Breast epithelium (tissue), 4 donors: ENCODE measurements at places on chromosomes 12 and 14. TPM values are rescaled to one million over a fixed set of nuclear protein-coding genes. Genes with fewer than 3 reads are reported as not detected.

- no peak for DNase-seq
Measured at GRCh38 chr12:78683626-78684025, 180.9 kb upstream of the SYT1 start.

- no peak for DNase-seq
Measured at GRCh38 chr14:72565917-72566316, 328.0 kb downstream of the DPF3 start.

DNA sequence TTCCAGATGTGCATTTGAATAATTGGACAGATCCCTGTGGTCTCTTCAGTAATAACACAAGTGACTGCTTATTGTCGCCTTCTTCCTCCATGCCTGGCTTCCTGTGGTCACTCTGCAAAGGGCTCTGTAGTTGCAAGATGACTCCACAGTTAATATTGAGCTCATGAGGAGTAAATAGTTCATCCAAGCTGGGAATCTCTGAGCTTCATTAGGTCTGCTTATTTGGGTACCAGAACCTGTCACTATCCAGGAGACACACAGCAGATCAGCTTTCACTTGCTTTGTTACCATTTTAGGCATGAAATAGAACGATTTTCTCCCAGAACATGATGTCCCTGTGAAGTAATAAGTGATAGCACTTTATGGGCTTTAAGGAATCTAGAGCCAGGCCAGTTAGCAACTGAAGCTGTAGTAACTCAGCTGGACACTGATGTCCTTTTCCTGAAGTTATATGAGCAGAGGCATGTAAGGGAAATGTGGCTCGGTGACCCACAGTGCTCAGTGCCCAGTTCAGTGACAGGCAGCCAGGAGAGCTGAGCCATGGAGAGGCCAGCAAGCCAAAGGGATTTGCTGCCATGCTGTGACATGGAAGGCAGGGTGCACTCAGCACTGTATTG, 50.1 kb downstream of the CRADD start:
- DNase-seq: no peak

DNA sequence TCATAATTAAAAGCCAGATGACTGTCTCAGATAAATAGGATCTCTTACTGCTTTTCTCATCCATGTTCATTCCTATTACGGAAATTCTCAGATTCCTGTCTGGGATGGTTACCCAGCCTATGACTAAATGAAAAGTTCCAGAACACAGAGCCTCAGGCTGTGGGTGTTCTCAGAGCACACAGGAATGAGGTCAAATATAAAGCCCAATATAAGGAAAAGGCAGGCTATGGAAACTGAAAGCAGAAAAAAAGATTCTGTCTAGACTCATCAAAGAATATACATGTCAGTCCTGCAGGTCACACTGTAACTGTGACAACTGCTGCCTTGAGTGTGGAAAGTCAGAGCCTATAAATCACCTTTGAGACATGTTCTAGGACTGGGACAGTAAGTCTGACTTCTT, 64.3 kb downstream of the DCAF5 start:
- no peak for DNase-seq

WBP11 gene
- 22.8 TPM for total RNA-seq

HOXC6 gene
- total RNA-seq: 4.1 TPM

TAS2R50 gene
- 4.2 TPM for total RNA-seq

DNA sequence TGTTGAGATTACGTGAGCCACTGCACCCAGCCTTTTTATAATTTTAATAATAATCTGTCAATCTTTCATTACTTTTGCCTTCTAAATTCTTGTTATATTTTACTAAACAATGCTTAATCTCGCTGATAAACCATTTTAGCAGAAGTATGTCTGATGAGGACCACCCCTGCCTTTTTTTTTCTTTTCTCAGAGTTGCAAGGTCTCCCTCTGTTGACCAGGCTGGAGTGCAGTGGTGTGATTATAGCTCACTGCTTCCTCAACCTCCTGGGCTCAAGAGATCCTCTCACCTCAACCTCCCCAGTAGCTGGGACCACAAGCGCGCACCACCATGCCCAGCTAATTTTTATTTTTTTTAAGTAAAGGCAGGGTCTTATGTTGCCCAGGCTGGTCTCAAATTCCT, 118.6 kb upstream of the DNM1L start:
- no peak for DNase-seq

DNA sequence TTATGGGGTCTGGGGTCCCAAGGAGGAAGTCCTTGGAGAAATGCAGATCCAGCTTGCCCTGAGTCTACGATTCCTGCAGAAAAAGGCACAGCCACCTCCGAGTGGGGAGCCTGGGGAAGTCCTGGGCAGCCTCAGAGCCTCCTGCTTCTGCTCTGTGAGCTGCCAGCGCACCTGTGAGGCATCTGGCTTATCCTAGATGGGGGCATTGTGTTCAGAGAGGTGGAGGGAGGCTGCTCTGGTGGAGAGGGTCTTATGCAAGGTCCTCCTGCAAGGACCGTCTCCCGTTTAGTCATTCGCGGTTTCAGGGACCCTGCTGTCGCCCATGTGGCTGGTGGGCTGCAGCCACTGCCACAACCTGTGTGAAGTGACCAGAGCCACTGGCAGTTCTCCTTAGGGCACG, 53.0 kb upstream of the PRMT8 start:
- no peak for DNase-seq

GRCh38 chr14:72651081-72651480, 242.8 kb downstream of the DPF3 start:
- DNase-seq: no peak

EGLN3 gene
- 16.4 TPM for total RNA-seq

DNA sequence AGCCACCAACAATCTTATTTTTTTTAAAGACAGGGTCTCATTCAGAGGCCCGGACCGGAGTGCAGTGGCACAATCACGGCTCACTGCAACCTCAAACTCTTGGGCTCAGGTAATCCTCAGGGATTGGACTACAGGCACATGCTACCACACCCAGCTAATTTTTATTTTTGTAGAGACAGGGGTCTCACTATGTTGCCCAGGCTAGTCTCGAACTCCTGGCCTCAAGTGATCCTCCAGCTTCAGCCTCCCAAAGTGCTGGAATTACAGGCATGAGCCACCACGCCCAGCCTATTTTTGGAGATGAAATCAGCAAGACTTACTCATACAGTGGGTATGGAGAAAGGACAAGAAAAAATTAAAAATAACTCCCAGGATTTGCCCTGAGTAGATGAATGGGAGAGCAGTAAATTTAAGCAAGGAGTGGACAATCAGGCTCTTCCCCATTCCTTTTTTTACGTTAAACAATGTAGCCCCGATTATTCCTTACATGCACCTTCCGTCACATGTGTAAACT, 13.2 kb downstream of the FMNL3 start:
- DNase-seq: no peak

LHX5 gene
- not detected for total RNA-seq

- no peak for DNase-seq
Measured at GRCh38 chr12:40216516-40217288, 8.1 kb upstream of the LRRK2 start.

WDR20 gene
- total RNA-seq: 42.0 TPM

KRT82 gene
- total RNA-seq: not detected

TMPRSS12 gene
- total RNA-seq: not detected

- no peak for DNase-seq
Measured at GRCh38 chr12:65525491-65526141, 247.1 kb downstream of the MSRB3 start.

DNA sequence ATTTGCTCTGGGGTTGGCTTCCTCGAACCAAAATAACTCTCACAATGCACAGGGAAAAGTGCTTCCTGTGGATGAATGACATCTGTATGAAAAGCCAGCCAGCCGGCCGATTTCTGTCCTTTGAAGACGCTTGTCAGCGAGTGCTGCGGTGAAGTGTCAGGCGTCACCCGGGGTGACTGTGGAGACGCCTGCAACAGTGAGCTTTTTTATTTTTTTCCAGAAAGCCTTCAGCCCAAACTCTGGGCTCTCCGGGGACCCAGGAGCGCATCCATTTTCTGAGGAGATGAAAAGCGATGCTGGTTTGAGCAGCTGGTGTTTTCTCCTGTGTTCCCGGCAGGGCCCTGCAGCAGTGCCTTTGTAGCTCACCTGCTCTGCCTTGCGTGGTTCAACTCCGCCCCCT, 147.9 kb upstream of the MYL2 start:
- no peak for DNase-seq

GRCh38 chr12:23560611-23561010, 388.9 kb downstream of the SOX5 start:
- no peak for DNase-seq

KRT72 gene
- not detected for total RNA-seq

DNA sequence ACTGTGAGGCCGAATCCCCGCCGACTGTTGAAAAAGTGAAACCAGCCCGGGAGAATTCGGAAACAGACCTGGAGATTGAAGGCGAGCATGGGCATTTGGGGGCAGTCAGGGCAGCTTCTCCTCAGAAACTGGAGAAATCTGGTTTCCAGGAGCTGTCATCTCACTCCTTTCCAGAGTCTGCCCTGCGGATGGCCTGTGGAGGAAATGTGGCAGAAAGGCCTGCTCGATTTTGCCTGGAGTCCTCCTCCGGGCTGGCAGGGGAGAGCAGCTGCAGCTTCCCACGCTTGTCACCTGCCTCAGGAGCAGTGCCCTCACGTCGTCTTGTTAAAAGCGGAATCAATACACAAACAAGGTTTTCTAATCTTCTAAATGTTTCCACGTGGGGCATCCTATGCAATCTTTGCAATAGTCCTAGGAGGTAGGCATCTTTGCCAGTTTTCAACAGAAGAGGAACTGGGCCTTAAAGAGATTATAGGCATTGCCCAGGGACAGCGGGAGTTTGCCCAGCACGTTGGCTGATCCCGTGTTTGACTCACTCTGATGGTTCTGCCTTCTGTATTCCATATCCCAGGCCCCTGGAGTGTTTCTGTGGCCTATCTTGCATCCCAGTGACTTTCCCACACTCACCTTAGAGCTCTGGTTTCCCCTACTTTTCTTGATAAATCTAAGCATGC, 2.3 kb downstream of the LRRC74A start:
- no peak for DNase-seq

GPR132 gene
- 2.9 TPM for total RNA-seq

DNA sequence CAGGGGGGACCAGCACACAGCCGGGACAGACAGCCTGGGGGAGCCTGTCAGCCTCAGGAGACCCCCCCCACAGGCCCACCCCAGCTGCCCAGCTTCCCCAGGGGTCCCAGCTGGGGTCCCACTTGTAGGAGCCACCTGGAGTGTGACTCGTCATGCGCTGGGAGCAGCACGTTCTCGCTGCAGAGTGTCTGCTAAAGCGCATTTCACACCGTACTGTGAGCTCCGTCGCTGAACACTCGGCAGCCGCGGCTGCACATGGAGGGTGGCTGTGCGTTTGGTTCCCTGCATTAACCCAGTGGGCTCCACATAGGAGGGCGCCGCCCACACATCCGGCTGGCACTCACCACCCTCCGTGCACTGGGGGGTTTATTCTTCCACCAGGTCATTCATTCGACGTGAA, 56.7 kb downstream of the FBRSL1 start:
- no peak for DNase-seq

KRT5 gene
- total RNA-seq: 464 TPM

- DNase-seq: no peak
Measured at GRCh38 chr14:59871166-59871495, 555 bp upstream of the RTN1 start.

DNA sequence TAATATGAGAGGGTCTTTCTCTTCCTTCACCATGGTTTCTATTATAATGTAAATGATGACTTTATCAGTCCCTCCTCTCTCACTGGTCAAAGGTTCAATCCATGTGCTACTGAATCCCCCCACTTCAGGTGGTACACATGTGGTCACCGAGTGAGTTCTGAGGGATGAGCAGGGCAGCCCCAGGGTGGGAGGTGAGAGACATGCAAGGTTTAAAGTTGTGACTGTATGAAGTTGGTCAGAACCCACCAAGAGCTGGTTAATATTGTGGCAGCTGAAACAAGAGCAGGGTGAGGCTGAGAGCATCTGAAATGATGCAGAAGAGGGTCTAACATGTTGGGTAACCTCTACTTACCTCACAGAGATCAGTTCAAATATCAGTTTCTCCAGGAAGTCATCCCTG, 444.7 kb upstream of the FBXO33 start:
- no peak for DNase-seq

IFNG-AS1 gene
- total RNA-seq: not detected

- DNase-seq: no peak
Measured at GRCh38 chr12:70002097-70002911, 177.3 kb downstream of the MYRFL start.

GRCh38 chr14:96901227-96901626, 104.0 kb downstream of the VRK1 start:
- DNase-seq: no peak

- no peak for DNase-seq
Measured at GRCh38 chr14:95876761-95877538, at the start of gene TUNAR. Gene TUNAR, plus strand, starts transcription at chr14:95876832.

LMO3 gene
- total RNA-seq: 6.9 TPM

DNA sequence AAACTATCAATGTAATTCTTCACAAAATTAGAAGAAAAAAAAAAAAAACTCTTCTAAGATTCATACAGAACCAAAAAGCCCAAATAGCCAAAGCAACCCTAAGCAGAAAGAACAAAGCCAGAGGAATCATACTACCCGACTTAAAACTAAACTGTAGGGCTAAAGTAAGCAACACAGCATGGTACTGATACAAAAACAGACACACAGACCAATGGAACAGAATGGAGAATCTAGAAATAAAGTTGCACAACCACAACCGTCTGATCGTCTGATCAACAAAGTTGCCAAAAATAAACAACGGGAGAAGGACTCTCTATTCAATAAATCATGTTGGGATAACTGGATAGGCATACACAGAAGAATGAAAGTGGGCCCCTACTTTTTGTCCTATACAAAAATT, 16.9 kb downstream of the CDK17 start:
- no peak for DNase-seq

WNT1 gene
- not detected for total RNA-seq

INHBE gene
- not detected for total RNA-seq

DNA sequence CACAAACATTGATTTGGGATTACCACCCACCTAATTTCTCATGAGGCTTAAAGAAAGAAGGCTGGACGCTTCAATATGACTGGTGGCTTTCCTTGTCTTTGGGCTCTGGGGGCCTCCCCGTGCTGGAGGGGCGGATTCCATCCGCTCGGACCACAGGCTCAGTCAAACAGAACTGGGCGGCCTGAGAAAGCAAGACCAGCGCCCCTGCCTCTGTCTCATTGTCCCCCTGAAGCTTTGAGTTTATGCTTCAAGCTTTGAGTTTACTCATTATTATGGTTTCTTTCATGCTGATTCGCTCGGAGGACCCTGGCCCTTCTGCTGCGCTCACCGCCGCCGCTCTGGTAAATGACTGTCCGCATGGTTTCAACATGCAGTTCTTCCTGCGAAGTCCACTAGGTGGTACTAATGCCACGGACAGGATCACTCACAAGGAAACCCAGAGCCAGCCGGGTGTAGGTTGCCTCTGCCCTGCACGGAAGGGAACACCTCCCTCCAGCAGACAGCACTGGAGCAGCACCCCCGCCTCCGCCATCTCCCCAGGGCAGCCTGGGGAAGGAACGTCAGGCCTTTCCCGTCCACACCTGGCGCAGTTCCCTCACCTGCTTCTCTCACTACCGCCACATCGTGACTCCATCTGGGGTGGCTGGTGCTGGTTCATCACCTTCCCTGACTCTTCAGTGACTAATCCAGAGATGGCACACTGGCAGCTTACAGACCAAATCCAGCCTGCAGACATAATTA, 13.2 kb upstream of the TIGAR start:
- DNase-seq: peak; percentile 92

GRCh38 chr14:76829013-76829365, 2.8 kb downstream of the LRRC74A start:
- DNase-seq: no peak

B3GNT4 gene
- total RNA-seq: 1.6 TPM
